ENCODE measurements at places on chromosomes 3 and 15.

DNA sequence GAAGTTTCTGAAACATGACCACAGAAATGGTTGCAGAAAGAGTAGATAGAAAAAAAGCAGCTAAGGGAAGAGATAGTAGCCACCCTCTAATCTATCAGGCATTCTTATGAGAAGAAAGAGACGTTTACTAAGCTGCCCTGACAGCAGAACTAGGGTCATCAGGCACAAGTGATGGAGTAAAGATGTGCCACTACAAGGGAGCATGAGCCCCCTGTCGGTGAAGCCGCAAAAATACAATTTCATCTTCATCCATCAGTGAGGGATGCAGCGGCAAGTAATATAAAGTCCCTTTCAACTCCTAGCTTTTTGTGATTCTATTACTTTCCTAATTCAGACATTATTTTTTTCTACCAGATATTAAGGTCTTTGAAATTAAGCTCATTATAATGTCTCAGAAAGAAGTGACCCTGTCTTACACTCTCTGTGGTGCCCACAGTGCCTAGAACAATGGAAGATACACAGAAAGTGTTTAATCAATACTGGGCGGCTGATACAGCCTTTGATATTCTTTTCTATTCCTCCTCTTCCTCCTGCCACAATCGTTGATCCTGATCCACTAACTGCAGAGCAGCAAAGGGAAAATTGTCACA lies 651.6 kb downstream of the NTRK3 start:
- no peak for DNase-seq

GRCh38 chr3:5226783-5227182 lies 39.3 kb downstream of the EDEM1 start:
- no peak for DNase-seq

- no peak for DNase-seq
Observed at GRCh38 chr3:28521663-28522062, 173.0 kb upstream of the AZI2 start.

GRCh38 chr3:160098926-160099626 lies 110.4 kb downstream of the IL12A start:
- DNase-seq = no peak

GRCh38 chr3:48190911-48191310 lies 2.7 kb upstream of the CDC25A start:
- DNase-seq = no peak

DNA sequence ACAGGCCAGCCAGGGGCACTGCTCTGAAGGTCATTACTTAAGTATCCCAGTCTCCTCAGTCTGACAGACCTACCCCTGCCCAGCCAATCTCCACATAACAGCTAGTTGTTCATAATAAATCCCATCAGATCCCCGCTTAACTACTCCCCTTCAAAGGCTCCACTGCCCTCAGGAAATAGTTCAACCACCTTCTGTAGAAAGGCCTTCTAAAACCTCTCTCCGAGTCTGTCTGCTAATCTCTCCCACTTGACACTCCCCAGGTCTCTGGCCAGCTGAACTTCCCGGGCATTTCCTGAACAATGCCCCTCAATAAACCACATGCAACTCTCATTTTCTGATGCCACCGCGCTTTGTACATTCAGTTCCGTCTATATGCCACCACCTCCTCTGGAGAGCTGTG lies 6.0 kb downstream of the PRC1 start:
- DNase-seq = no peak

GRCh38 chr3:27643355-27643754 lies 78.8 kb downstream of the EOMES start:
- DNase-seq = no peak

DNA sequence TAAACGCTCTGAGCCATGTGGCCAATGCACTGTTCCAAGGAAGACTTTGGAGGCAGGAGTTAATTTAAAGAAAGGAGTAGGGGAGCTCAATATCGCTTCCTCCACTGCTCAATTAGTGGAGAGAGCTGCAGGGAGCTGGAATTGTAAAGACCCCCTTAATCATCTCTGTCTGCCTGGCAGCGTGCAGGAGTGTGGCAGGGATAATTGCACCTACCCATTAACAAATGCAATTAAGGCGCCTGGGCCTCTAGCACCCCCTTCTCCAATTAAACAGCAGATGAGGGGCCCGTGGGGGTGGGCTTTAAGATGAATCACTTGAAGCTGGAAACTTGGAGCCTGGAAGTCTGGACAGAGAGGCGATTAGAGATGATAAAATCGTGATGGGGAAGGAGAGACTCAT lies 61.7 kb upstream of the GLCE start:
- no peak for DNase-seq

DNA sequence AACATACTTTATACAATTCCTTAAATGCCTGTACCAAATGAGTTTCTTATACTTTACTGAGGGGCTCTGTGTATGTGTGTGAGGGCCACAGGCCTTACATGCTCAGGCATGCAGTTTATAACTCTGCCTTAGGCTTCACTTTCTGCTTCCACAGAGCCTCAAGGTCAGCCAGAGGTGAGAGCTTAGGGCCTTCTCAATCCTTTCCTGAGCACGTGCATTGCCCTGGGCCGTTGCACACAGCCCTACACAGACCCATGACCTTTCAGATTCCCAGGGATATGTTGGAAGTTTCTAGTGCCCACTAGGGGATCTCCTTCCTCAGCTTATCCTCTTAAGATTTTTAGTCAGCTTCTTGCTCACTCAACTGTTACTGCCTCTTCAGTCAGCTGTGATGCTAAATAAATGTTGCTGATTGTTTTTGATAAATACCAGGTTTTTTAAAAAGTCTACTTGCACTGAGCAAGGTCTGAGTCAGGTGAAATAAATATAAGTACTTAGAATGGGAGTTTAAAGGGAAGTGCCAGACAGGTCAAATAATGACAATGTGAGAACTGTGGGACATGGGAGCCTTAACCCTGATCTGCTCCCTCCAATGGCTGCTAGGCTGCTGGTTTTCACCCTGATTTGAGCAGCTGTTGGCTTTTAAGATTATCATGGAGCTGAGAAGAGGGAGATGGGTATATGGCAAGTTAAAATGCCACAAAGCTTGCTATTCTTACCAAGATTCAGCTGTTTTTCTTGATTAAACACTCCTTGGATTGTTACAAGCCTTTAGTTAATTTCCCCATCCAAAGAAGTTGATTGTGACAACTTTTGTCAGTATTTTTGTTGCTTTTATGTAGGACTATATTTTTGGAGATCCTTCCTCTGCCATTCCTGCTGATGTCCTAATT lies 169.5 kb downstream of the PLD1 start:
- DNase-seq = no peak

- DNase-seq = no peak
Observed at GRCh38 chr15:66628976-66629723, 63.4 kb upstream of the LCTL start.

DNA sequence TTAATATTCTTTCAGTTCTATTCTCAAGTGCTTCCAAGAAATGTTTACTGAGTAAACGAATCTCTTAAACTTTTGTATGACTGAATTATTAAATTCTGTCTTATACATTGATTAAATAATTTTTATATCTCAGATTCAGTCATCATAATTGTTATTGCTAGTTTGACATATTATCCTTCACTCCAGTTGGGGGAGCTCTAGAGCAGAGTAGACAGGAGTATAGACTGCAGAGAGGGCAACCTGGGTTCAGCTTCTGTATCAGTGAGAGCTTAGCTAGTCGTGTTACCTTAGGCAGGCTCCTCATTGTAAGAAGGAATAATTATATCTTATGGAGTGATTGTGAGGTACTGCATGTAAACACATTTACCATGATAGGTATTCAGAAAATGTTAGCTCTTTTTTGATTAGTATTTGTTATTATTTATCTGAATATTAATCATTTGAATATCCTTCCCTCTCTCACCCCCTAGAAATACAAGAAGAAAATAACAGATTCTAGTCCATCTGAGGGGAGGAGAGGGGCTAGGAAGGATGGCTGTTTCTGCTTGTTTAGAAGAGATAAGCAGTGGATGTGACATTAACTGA lies 31.0 kb upstream of the ZCWPW2 start:
- no peak for DNase-seq

GRCh38 chr3:12884790-12885582 lies 43.6 kb upstream of the RPL32 start:
- no peak for DNase-seq

GRCh38 chr15:61064651-61065050 lies 164.5 kb downstream of the RORA start:
- no peak for DNase-seq

- no peak for DNase-seq
Observed at GRCh38 chr3:13282986-13283876, 136.9 kb downstream of the NUP210 start.

- DNase-seq = no peak
Observed at GRCh38 chr15:70541511-70541910, 221.8 kb downstream of the UACA start.

DNA sequence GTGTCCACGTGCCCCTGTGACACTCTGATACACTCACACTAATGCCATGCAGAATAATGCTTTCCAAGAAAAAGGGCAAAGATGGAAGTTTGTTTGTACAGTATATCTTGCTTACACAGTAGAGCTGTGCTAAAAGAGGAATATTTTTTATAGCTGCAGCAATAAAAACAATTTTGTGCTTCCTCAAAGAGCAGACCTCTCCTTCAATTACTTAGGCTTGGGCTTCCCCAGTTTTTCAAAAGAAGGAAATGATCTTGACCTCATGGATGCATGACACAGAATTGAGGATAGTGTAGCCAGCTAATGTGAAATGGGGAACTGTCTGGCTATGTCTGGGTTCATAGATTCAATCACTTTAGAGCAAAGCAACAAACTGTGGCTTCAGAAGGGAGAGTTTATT lies 137.4 kb downstream of the STT3B start:
- DNase-seq = no peak

DNA sequence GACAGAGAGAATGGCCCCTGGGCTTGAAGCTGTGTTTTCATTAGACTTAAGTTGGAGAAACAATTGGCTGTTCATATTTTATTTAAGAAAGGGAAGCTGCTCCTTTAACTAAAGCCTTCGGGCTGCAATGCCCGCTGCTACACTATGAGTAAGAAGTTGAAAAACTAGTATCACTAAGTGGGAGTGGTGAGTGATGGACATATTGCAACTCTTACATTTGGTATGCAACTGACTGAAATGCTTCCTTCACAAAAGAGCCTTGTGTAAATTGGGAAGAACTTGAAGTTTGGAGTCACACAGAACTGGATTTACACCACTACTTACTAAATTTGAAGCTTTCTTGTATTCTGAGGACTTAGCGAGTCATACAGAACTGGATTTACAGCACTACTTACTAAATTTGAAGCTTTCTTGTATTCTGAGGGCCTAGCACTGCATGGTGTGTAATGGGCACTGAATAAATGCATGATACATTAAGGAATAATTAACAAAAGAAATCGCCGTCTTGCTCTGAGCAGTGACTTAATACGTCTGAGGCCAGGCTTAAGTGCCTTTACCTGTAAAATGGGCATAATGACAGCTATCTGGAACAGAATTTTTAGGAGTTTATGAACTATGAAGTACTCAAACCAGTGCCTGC lies 149.5 kb downstream of the RYR3 start:
- no peak for DNase-seq

GRCh38 chr15:101111570-101112262 lies 140.1 kb downstream of the CHSY1 start:
- DNase-seq = no peak

DNA sequence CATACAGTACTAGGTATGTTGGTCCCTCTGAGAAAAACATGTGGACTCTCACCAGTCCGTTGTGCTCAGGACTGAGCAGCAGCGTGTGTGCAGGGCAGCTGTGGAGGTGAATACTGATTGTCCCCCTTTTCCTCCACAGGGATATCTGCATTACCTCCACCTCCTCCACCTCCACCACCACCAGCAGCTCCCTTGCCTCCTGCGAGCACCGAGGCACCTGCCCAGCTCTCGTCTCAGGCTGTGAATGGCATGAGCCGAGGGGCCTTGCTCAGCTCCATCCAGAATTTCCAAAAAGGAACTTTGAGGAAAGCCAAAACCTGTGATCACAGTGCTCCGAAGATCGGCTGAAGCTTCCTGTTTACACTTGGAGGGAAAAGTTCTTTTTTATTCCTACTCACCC lies 9.0 kb downstream of the PDHB start:
- DNase-seq = no peak

GRCh38 chr15:57476533-57476975 lies 100.2 kb downstream of the CGNL1 start:
- DNase-seq = no peak

DNA sequence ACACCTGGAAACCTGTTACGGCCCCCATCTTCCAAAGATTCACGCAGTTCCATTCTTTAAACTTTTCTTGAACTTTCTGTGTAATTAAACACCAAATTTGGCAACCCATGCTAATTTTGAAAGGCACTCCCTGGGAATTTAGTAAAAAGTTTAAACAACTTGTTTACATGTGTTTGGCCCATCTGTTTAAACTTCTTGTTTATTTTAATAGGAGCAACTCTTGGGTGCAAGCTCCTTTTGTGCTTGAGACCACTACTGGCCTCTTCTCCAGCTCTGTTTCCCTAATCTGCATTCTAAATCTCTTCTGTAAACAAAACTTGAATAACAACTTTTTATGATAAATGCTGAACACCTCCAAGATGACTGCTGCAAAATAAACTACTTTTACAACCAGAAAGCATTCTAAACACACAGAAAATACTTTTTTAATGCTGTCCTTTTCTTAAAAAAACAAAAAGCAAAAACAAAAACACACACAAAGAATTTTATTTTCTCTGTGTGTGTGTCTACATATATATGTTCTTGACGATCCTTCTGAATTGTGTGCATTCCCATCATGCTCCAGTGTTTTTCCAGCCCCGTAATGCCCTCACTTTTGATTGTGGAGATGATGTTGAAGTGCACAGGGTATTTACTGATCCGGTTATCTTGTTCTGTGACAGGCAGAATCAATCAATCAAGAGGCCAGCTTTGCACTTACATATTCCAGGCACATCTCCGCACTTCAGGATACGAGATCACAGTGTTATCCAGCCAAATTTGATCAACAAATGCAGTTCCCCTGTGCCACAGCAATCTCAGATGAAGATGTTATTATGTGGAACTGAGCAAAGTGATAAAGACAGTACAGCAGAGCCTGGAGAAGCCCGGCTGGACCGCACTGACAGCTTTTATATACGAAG lies 416.9 kb downstream of the FOXP1 start:
- DNase-seq = no peak

DNA sequence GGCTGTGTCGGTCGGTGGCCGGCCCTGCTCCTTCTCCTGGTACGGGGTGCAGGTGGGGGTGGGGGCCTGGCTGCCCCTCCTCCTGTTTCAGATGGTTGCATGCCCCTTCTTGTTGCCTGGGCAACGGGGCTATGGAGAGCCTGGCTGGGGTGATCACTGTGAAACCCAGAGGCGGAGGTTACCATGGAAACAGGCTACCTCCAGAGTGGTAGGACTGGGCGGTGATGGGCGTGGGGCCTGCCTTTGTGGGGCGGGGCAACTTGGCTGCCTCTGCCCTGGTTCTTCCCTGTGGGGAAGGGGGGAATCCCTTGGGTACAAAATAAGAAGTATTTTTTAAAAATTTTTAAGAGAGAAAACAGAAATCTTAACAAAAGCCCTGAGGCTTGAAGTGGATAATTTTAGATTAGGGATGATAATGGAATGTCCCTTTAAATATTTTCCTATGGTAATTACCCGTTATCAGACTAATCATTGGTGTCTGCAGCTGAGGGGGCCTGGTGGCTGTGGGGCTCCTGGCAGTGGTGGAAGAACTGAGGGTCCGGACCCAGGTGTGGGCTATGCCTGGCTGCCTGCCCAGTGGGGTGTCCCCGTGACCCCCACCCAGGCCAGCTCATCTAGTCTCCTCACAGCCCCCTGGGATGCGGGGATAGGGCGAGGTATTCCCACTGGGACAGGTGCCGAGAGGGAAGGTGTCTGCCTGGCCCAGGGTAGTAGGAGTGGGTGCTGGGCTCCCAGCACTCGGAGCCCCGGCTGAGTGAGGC lies 32.5 kb downstream of the PLXNA1 start:
- DNase-seq = no peak
